ENCODE measurements at places on chromosomes 1 and 21. TPM values are rescaled to one million over a fixed set of nuclear protein-coding genes. Genes with fewer than 3 reads are reported as not detected.
A peak's percentile ranks its signal among the peaks of the same experiment; 100 is the strongest.

DNA sequence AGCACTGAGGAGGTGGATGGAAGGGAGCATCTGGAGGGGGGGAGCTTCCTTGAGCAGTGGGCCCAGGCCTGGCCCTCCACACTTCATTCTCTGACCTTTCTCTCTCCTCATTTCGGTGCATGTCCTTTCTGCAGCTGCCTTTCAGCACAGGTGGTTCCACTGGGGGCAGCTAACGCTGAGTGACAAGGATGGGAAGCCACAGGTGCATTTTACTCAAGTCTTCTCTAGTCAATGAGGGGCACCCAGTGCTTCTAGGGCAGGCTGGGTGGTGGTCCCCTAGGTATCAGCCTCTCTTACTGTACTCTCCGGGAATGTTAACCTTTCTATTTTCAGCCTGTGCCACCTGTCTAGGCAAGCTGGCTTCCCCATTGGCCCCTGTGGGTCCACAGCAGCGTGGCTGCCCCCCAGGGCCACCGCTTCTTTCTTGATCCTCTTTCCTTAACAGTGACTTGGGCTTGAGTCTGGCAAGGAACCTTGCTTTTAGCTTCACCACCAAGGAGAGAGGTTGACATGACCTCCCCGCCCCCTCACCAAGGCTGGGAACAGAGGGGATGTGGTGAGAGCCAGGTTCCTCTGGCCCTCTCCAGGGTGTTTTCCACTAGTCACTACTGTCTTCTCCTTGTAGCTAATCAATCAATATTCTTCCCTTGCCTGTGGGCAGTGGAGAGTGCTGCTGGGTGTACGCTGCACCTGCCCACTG lies 43.2 kb downstream of the YARS1 start:
- DNase-seq, result no peak

DNA sequence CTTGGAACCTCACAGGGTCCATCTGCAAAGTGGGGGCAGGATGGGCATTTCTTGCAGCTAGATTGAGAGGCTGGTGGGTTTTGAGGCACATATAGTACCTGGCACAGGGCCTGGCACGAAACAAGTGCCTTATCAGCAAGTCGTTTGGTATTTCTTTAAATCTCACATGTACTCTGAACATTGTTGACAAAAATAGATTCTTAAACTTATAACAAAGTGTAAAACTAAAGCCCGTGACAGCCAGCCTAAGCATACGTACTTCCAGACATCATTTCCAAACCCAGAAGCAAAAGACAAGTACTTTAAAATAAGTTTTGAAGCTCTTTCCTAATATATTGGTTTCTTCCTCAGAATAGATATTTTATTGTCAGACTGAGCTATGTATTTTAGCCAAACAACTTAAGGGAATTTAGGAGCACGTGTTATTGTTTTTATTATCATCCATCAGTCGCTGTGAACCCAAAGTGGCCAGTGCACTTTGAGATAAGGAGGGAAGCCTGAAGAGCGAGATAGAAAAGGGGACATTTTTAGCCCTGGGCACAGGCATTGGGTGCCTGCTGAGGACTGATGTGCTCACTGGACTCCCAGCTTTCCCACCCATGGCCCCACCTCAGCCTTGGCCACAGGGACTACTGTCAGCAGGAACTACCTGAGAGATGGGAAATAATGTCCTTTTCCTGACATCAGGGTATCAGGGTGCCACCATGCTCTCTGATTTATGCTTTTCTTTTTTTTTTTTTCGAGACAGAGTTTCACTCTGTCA lies 3.0 kb downstream of the FBLIM1 start:
- DNase-seq, result no peak

DNA sequence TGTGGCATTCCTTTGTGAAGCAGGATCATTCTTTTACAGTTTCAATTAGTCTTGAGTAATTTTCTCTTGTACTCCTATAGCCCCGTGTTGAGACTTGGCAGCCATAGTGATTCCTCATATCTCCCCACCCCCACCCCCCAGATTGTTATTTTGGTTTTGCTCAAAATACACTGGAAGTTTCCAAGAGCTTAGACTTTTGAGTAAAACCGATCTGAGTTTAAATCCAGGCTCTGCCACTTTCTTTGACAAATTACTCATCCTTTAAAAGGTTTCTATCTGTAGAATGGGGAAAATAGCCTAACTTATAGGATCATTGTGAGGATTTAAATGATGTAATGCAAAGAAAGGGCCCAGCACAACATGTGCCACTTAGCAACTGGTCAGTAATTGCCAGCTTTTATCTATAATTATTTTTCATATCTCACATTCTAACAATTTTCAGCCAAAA lies 53.1 kb upstream of the RC3H1 start:
- DNase-seq, result no peak

CLDN19 gene
- 42.5 TPM for polyA plus RNA-seq

SLC1A7 gene
- 1.0 TPM for polyA plus RNA-seq

DNA sequence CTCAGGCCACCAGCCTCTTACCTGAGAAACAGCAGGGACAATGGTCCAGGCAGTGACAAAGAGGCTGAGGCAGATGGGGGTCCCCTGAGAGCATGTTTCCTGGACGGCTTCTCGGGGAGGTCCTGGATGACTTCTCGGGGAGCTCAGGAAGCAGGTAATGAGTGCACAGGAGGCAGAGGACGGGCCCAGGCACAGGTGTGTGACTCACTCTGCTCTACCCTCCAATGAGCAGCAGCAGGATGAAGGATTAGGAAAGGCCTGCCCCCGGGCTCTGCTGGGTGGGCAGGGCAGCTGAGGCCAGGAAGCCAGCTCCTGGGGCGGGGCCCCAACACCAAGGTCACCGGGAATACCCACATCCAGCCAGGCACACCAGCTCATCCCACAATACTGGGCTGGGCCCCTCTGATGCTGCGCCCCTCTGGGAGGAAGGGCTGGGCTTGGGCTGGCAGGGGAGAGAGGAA lies 17.2 kb upstream of the PTAFR start:
- peak; percentile 29 for DNase-seq

ADCY10 gene
- polyA plus RNA-seq, result 0.28 TPM

DNA sequence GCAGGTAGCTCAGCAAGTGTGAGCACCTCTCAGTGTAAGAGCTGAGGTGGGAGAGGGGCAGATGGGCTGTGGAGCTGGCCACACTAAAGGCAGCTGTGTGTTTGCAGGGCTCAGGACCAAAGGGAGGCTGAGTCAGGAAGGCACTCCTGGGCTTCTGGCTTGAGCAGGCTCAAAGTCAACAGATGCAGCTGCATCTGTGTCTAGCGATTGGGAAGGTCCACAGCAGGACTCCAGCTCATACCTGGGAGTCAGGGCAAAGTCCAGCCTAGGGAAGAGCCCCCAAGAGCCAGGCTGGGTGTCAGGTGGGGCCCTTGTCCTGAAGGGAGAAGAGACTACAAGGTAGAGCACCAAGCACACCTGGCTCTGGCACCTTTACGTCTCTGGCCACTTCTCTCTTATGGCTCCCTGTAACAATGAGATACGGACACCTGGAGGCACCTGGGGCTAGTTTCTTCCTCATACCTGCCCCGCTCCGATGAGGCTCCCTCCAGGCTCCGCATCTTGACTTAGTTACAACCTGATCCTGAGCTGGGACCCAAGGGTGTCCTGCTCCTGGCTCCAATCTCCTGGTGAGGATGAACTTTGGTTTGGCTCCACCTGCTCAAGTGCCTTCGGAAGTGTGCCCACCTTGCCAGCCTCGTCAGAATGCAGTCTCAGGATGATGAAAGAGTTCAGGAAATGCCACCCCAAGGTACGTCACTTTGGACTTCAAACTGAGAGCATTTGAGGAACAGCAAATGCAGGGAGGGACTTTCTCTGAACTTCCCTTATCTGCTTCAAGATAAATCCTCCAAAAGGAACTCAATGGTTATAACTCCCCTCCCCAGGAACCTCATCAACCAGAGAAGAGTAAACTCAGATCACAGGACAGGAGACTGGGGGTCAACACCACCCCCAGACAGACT lies 21.5 kb upstream of the SLC2A1 start:
- DNase-seq, result no peak

DNA sequence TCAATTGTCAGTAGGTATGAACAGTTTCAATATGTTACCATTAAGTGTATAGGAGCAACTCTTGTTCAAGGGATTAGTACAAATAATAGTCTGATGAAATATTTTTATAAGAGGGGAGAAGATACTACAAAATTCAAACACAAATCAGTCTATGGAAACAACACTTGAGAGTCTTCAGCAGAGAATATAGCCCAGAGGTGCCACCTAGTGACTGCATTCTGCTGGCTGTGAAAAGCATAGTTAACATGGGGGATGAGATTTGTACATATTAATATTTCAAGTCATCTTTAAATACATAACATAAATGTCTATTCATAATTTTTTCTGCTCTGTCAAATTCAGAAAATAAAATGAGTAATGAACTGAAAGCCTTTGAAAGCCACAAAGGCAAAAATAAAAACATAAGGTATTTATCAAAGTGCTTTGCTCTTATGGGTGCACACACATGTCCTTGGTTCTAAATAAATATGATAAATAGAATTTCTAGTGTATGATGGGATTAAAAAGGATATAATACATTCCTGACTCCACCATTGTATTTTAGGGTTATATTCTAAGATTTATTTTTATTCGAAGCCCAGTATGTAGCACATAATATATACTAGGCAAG lies 440.9 kb upstream of the ZRANB2 start:
- no peak for DNase-seq

KANK4 gene
- 0.28 TPM for polyA plus RNA-seq

DNA sequence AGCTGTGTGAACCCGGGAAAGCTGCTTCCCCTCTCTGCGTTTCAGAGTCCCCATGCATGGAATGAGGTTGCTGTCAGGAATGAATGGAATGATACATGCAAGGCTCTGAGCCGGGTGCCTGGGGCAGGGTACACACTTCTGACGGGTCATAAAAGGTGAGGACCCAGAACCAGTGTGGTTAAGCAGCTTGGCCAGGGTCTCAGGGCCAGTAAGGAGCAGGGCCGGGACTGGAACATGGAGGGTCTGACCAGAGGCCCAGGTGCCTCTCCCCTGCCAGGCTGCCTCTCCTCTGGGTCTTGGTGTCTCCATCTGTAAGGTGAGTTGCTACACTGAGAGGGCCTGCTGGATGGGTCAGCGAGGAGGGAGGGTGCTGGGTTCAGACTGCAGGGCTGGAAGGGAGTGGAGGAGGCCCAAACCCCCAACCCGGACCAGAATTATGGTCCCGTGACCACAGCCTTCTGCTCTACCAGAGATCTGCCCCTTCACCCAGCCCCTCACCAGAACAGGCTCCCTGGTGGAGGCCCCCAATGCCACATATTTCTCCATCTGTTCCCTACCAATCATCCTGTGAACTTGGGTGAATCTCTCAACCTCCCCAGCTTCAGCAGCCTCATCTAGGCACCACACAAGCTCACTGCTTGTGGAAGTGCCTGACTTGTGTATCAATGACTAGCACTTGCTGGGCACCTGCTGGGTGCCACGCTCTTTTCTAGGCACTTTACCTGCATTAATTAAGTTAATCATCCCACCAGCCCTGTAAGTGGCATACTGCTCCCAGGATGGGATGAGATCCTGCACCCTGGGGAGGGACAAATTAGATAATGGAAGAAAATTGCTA lies 16.2 kb upstream of the LRP8 start:
- peak; percentile 25 for DNase-seq

DNA sequence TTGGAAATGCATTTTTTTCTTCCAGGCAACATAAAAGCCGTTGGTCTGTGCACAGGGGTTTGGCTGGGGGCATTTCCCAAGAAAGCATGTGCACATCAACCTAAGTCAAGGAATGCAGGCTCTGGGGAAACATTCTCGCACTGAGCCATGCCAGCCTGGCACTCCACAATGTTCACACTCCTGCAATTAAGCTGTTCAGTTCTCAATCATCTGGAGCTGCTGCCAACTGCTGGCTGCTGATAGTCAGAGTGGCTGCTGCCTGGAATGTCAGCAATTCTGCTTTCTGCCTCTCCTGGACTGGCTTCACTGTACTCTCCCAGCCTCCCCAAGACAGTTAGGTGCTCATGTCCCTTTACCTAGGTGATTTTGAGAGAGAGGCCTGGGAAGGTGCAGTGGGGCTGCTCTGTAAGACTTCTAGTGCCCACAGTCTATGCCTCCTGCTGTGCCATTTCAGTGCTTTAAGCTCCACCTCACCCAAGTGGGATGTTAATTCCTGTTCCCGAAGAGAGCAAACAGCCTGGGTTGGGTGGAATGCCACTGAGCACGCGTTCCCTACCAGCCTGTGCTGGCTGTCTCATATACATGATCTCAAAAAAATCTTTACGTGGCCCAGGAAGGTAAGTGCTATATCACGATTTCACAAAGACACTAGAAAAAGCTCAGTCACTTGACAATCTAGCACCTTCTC lies 131.7 kb downstream of the BRINP2 start:
- peak; percentile 38 for DNase-seq

- no peak for DNase-seq
Measured at GRCh38 chr21:39908265-39908923, 41.2 kb downstream of the PCP4 start.

PROX1 gene
- 0.92 TPM for polyA plus RNA-seq

DNA sequence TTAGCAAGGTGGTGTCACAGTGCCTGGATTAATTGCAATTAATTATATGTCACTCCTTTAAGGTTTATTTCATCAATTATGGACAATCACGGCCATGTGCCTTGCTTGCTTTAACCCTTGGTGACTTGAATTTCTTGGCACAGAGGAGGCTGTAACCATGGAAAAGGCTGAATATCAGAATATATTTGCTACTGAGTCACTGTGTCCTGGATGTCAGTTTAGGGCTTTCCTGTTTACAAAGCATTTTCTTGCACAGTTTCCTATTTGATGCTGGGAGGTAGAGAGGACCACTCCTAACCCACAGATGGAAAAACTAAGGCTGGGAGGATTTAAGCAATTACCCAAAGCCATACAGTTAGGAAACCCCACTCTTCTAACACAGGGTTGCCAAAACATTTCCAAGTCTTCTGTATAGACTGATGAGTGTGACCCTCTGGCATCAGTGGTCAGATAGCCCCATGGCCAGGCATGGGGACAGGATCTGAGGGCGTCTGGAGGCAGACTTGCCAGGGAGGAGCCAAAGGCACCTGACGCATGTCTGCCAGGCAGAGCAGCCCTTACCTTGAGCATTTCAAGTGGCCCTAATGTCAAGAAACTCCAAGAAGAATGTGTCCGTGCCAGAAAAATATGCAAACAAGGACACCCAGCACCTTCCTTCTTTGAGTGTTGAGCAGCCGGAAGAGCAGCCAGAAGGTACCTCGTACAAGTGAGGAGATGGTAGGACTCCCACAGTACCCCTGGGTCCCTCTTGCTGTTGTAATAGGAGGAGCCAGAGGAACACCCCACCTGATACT lies 34.4 kb downstream of the KCNN3 start:
- DNase-seq, result no peak

DNA sequence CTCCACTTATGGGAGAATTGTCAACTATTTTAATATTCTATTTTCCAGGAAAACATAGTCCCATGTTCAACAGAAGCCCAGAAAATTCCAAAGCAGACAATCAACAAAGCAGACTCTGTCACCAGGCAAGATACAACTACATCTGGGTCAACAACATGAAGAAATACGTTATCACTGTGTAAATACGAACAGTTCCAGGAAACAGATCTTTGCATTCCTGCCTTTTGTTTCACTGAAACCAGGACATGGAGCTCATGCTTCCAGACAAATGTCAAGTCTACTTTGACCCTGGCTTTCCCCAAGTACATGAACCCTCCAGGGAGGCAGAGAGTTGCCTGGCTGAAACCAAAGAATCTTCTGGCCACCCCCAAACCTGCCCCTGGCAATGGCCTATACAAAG lies 106.7 kb downstream of the SETD4 start:
- DNase-seq, result no peak

- DNase-seq, result no peak
Measured at GRCh38 chr1:243558576-243558975, 291.5 kb downstream of the AKT3 start.

GRCh38 chr1:167856711-167857418 lies 57.1 kb downstream of the ADCY10 start:
- DNase-seq, result no peak

- no peak for DNase-seq
Measured at GRCh38 chr21:46100426-46100825, 2.5 kb downstream of the COL6A2 start.

S100B gene
- polyA plus RNA-seq, result 2.6 TPM

ANGPTL7 gene
- 0.24 TPM for polyA plus RNA-seq
